ENCODE measurements at places on chromosomes 2 and 18.

DNA sequence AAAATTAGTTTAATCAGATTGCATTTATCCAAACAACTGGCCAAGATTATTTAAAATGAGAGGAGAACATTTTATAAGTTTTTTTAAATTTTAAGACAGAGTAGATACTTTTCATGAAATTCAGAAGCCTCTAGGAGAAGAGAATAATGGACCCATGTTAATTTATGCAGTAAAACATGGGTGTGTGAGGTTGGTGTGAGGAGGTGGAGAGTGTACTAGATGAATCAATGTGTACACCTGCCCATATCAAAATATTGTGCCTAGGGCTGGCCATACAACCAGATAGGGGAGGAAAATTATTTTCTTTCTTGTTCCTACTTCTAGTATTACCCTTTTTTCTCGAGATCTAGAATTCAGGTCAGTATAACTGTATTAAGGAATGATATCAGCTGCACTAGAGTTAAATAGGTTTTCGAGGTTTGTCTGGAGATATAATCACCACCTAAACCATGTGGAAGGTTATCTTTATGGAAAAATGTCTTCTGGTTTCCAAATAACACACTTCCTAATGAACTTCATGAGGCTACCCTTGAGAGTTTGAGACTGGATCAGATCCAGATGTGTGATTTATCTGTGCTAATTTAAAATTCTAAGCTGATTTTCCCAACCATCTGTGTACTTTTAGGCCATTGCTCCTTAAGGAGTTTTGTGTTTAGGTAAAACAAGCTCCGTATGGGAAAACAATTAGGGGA, 37.6 kb downstream of the TMEM178A start:
- no peak for DNase-seq

- no peak for DNase-seq
Observed at GRCh38 chr2:59033661-59034060, 792.5 kb upstream of the FANCL start.

GRCh38 chr2:85822766-85823165, 66.0 kb downstream of the ST3GAL5 start:
- DNase-seq, result no peak

- DNase-seq, result peak; percentile 54
Observed at GRCh38 chr2:65017335-65017734, 28.1 kb downstream of the SLC1A4 start.

DNA sequence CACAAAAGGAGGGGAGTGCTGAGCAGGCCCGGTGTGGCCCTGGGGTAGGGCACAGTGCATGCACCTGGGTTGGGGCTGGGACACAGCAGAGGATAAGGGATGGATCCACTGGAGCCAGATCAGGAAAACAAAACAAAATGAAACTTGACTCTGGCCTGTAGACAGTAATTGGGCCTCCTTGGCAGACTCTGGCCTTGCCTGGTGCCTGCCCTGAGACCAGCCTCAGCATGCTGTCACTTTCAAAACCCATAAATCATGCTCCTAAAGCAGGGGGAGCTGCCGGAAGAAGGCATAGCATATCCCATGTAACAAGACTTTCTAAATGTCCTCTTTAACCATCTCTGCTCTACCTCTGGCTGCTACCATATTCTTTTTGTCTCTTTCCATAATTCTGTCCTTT, 61.1 kb upstream of the IGFBP5 start:
- DNase-seq, result no peak

GRCh38 chr2:37829202-37829601, 95.9 kb upstream of the RMDN2 start:
- peak; percentile 73 for DNase-seq

DNA sequence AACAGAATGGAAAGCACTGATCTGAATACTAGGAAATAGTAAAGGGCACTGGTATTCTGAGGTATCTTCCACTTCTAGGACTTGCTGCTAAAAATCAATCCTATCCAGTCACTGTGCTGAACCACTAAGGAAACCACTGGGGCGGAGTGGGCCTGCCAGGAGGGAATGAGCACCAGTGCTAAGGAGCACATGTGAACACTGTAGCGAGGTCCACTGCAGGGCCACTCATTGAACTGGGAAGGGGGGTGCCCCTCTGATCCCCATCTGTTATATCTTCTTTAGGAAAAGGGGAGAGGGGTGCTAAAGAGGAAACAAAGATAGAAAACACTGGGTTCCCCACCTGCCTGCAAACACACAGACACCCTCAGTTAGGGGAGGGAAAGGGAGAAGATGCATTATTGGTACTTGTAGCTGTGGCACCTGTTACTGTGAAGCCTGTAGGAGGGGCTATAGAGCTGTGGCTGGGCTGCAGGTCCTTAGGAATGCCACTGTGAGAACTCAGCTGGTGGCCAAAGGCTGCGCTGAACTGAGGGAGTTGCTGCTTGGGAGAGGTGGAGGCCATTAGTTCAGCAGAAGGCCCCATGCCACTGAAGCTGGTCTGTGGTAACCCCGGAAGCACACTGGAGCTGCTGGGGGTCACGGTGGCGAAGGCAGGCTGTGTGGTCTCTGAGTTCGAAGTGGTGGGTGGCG, 81.8 kb downstream of the INO80D start:
- no peak for DNase-seq

DNA sequence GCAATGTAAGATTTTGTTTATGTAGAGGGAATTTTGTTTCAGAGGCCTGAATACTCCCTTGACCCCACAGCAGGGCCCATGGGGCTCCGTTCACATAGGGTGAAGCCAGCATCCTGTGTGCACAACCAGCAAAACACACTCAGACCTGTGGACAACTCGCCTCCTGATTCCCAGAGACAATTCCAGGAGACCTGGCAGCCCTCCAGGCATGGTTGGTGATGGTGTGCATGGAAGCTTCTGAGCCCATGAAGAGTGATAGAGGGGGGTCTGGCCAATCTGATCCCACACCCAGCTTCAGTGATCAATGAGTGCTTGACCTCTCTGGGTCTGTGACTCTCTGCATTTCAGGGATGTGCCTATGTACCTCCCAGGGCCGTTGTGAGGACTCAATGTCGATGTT, 91.0 kb upstream of the RAB6C start:
- no peak for DNase-seq

All from CD4-positive, alpha-beta T cell treated with Interleukin-15 for 1 hour (primary cell).